ENCODE measurements at places on chromosomes 1 and 21. TPM values are rescaled to one million over a fixed set of nuclear protein-coding genes. Genes with fewer than 3 reads are reported as not detected.
A peak's percentile ranks its signal among the peaks of the same experiment; 100 is the strongest.

- no peak for DNase-seq
Measured at GRCh38 chr1:52825868-52826267, 16.7 kb upstream of the ZYG11A start.

GRCh38 chr21:41964171-41964570 lies 10.4 kb upstream of the C2CD2 start:
- DNase-seq: no peak

DNA sequence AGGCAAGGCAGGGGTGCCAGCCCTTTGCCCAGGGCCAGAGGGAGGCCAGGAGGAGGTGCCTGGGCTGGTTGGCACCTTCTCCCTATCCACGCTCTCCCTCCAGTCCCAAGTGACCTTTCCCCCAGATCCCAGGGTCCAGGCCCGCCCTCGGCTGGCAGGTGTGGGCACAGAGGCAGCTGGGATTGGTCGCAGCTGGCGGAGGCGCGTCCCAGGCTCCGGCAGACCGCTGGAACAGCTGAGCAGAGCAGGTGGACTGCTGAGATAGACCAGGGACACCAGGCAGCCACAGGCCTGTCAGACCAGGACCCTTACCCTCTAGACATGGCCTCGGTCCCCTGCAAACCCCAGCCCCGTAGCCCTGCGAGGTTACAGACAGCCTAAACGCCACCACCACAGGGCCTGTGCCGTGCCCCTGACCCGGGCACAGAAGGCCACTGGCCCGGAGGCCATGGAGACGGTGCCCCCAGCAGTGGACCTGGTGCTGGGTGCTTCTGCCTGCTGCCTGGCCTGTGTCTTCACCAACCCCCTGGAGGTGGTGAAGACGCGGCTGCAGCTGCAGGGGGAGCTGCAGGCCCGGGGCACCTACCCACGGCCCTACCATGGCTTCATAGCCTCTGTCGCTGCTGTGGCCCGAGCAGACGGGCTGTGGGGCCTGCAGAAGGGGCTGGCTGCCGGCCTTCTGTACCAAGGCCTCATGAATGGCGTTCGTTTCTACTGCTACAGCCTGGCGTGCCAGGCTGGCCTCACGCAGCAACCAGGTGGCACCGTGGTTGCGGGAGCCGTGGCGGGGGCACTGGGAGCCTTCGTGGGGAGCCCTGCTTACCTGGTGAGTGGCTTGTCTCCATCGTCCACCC lies at the start of gene SLC25A34:
Gene SLC25A34, plus strand, starts transcription at position 221 of the 854 bp plus-strand sequence. Its CDS starts 228 bp downstream, at position 449.
- no peak for DNase-seq

- DNase-seq: peak; percentile 81
Measured at GRCh38 chr1:17629460-17629859, 90.0 kb downstream of the ARHGEF10L start.

- no peak for DNase-seq
Measured at GRCh38 chr1:208641579-208642280, 397.5 kb upstream of the PLXNA2 start.

Gene SLC30A10
- total RNA-seq: 0.20 TPM

Gene OR10R2
- total RNA-seq: not detected

Gene LRRC38
- 0.72 TPM for total RNA-seq

Gene LRRC7
- total RNA-seq: not detected
